ENCODE measurements at places on chromosomes 5 and 9.
A peak's percentile ranks its signal among the peaks of the same experiment; 100 is the strongest.

DNA sequence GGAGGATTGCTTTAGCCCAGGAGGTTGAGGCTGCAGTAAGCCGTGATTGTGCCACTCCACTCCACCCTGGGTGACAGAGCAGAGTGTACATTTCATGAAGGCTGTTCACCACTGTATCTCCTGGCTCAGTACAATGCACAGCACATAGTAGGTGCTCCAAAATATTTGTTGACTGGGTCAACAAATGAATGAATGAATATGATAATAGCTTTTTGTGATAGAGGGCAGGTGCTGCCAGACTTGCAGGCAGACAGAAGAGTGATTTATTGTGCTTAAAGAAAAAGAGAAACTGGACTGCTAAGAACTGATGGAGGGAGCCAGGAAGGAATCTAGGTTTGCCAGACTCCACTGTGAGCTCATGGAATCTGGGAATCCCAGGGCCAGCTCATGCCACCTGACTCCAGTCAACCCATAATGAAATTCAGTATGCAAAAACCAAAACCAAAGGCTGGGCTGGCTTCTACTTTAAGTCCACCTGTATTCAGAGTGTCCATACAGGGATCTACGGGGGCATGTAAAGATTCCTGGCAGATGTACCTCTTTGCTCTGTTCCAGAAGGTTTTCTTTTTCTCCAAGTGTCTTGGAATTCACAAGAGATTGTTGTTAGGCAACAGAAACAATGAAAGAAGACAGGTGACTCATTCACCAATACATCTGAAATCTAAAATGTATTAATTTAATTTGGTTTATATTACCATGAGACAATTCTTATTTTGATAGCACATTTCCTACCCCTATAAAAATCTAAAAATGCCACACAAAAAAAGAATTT, 15.5 kb upstream of the CTNNA1 start:
- DNase-seq: no peak

- DNase-seq: no peak
Measured at GRCh38 chr9:68781928-68782327, 76.9 kb downstream of the PIP5K1B start.

DNA sequence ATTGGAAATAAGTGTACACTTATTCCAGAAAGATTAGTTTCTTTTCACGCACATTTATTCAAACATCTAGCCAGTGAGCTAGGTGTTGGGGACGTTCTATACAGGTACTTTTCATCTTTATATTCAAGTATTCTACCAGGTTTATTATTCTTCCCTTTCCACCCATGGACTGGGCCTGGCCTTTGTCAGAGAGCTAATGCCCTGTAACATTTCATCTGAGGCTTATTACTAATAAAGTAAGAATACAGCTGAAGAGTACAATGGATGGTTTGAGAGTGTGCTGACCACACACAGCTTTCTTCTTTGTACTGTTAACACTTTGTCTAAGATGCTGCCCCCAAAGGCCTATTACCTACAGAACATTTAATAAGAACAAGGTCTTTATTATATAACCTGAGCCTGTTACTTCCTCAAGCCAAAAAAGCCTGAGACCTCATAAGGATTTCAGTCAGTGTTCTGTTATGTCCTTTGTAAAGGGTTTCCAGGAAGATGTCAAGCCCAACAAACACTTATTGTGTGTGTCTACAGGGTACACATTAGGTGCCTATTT, 93.5 kb downstream of the ZNF608 start:
- no peak for DNase-seq

DNA sequence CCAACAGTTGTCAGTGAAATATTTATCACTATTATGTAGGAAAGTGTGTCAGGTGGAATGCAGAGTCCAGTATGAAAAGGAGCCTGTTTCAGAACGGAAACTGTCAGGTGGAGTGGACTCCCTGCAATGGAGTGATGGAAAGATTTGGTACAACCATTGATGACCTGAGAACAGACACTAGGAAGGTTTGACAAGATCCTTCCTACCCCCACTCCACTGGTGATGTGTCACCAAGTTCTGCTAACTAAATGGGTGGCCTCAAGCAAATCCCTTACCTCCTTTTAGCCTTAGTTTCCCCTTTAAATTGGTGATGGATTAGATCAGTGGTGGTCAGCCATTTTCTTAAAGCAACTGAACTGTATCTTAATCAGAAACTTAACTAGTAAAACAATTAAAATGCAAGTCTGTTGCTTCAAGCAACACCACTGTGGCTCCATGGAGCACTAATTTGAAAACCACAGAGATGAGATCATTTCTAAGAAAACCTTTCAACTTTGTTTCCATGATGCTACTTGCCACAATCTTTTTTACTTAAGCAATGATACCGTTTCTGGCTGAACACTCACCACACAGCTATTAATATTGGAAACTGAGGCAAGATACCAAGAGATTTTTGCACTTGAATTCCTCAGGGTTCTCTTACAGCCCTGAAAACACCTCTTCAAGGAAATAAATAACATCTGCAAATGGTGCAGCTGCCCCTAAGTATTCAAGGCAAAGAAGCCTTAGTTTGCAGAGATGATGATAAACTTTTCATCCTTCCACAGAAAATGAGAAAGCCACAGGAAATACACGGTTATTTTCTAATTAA, 140.6 kb downstream of the ERCC6L2 start:
- peak; percentile 46 for DNase-seq

- DNase-seq: no peak
Measured at GRCh38 chr9:114130624-114131277, 24.6 kb upstream of the COL27A1 start.

DNA sequence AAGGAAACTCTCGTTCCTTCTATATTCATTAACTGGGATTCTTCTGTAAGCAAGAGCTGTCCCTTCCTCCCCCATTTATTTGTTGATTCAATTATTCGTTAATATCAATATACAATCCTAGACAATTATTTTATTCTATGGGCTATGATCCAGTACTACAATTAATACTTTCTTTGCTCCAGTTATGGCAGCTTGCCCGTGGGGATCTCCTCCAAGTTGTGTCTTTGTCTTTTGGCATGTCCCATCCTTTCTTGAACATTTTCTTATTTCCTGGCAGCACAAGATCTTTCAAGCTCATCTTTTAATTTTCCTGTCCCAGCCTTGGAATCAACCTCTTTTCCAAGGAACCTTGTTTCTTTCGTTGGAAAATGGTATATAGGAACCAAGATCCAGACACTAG, 249.3 kb downstream of the GAS1 start:
- DNase-seq: no peak

DNA sequence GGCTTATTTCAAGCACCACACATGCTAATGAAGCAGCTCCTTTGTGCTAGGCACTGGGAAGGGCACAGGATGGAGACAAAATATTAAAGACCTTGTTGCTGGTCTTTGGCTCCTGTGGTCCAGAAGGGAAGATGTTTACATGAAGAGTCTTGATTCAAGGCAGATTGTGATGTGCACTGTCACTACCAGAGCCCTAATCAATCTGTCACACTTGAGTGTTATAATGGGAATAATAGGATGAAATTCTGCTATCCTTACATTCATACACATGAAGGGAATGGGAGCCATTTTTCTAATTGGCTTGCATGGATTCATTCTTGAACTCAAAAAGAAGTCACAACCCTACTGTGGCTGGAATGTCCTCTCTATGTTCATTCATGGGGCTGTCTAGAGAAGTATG, 203.0 kb downstream of the SEC61B start:
- DNase-seq: no peak

- no peak for DNase-seq
Measured at GRCh38 chr9:128231638-128232527, 28.7 kb downstream of the DNM1 start.

- no peak for DNase-seq
Measured at GRCh38 chr5:139640421-139641115, 7.6 kb upstream of the CXXC5 start.

GRCh38 chr5:139738193-139739149, 57.1 kb upstream of the PSD2 start:
- no peak for DNase-seq

GRCh38 chr5:775961-776861, 8.3 kb downstream of the ZDHHC11B start:
- no peak for DNase-seq

- no peak for DNase-seq
Measured at GRCh38 chr5:170010595-170010994, 30.3 kb upstream of the INSYN2B start.

GRCh38 chr9:136051837-136052471, 43.1 kb downstream of the NACC2 start:
- no peak for DNase-seq

- no peak for DNase-seq
Measured at GRCh38 chr9:112725961-112726360, 8.0 kb upstream of the INIP start.

- no peak for DNase-seq
Measured at GRCh38 chr9:76454311-76454710, 4.7 kb upstream of the GCNT1 start.

DNA sequence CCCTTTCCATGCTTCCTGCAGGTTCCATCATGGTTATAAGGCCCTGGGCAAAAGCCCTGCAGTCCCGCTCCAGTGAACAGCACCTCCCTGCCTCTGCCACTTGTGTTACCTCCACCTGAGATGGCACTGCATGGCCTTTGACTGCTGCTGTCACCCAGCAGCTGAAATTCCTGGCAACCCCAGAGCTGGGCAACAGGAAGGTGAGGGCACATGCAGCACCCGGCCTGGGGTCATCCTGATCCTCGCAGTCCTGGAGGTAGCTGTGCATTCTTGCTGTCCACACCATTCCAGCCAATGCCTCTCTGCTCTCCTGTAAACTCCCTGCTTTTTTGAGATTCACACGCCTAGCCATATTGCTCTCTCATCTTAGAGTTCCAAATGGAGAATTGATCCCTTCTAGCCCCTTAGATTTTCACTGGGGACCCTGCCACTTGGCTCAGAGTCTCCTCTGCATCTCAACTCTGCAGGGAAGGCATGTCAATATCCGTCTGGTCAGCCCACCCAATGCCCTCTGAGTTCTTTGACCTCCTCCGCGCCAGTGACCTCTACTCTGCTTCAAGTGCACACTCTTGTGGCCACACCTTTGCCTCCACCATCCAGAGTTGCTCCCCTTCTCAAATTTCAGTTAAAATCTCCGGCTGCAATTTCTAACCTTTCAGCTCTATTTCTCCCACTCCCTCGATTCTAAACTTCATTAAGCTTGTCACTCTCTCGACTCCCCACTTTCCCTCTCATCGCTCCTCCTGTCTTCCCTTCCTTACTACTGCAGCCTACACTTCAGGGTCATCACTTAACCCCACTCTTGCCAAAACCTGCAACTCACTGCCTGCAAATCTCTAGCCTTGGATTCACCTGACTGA, 93.4 kb downstream of the ANKH start:
- DNase-seq: no peak

DNA sequence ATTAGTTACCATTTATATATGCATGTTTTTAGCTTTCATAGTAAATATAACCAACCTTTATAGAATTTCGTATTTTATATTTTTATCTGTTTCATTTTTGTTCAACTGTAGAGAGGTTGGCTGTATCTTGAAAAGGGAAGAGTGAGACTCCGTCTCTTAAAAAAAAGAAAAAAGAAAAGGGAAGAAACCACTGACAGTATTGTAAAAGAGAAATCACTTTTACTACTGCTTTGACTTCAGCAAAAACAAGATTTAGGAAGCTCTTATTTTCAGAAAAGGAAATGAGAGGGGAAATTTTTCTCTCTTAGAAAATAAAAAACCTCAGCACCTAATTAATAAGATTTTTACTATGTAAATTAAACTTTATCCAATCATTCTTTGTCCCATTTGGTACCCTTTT, 14.4 kb downstream of the POLK start:
- DNase-seq: no peak

DNA sequence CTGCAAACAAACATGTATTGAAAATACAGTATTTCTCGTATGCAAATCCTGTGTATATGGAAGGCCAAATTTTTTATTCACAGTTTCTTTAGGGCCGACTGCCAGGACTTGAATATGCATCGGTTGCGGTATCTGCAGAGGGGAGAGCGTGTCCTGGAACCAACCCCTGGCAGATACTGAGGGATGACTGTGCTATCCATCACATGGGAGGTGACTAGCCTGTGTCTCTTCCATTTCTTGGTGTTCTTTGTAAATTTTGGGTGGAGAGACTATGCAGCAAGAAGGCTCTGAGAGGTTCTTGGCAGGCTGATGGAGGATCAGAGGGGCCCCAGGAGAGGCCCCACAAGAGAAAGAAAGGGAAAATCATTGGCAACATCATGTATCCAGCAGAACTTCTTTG, 384.3 kb downstream of the YTHDC2 start:
- DNase-seq: no peak

DNA sequence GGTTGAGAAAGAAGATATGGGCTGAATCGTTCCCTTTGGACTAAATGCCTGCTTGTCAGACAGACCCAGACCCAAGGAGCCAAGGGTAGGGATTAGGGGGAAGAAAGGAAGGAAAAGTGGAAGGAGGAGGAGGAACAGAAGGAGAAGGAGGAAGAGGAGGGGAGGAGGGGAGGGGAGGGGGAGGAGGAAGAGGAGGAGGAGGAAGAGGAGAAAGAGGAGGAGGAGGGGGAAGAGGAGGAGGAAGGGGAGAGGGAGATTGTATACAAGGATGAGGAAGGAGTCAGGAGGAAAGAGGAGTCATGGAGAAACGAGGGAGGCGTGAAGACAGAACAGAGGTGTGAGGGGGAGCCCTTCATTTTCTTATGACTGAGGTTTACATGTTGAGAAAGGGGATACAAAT, 46.9 kb upstream of the DNAH5 start:
- no peak for DNase-seq

DNA sequence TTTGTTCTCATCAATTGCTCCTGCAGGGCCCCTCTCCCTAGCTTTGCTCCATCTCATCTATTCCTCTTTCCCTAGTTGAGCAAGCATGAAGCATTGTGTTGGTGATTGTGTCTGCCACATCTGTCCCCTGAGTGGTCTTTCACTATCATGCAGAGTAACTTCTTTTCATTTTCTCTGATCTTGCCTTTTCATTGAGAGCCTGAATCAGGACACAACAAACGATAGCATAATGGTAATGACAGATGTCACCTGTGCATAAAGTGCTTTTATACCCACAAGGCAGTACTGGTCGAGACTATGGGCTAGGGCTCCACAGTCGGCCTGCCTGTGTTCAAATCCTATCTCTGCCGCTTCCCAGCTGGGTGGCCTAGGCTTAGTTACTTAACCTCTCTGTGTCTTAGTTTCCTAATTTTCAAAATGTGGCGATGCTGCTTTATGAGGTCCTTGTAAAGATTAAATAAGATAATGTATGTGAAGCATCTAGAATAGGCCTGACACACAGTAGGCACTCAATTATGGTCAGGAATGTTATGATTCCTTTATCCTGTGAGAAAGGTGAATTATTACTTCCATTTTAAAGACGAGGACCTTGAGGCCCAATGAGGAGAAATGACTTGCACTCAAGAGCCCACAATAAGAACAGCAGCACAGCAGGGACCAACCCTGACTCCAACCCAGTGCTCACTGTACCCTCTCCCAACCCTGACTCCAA, 137.1 kb upstream of the ZNF618 start:
- DNase-seq: no peak

- no peak for DNase-seq
Measured at GRCh38 chr9:120412425-120412951, 167.5 kb downstream of the CDK5RAP2 start.

- no peak for DNase-seq
Measured at GRCh38 chr5:164687391-164687790, 1182.0 kb downstream of the MAT2B start.

Measured in activated CD4-positive, alpha-beta T cell treated with anti-CD3 and anti-CD28 coated beads, Interleukin-2, amount 50 U/mL, for 4 hours (primary cell).